ENCODE measurements at places on chromosomes 2 and 18. TPM values are rescaled to one million over a fixed set of nuclear protein-coding genes. Genes with fewer than 3 reads are reported as not detected.
A peak's percentile ranks its signal among the peaks of the same experiment; 100 is the strongest.

DNA sequence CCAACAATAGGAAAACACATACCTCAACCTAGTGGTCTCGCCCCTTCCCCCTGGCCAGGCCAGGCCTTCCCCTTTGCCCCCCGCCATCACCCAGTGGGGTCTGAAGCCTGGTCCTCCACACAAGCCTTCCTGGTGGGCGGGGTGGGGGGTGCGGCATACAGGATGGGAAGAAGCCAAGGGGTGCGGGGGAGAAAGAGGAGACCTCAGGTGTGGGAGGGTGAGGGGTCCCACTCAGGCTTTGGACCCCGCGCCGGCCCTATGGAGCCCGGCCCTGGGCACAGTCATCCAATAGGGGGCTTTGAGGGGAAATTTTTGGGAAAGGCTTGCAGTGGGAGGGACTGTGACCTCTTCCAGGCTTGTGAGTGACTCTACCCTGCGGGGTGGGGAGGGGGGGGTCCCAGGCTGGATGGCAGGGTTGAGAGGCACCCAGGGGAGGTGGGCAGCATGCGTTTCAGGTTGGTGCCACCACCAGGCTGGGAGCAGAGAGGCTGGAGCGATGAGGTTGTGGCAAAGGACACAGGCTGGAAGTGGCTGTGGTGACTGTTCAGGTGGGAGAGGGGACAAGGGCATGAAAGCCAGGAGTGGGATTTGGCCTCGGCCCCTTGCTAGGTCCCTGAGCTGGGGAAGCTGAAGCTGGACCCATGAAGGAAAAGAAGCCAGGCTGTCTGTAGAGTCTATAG is 1.3 kb downstream of the SLC66A3 start:
- H3K4me3 ChIP-seq: peak overlapping the region; percentile 86
- H3K27me3 ChIP-seq: peaks cover 6% of the 10 kb centered on the region
- H3K36me3 ChIP-seq: no peaks in the 10 kb centered on the region
- peaks cover 14% of the 10 kb centered on the region for H3K4me1 ChIP-seq

GRCh38 chr18:41391616-41392595 is 563.1 kb upstream of the PIK3C3 start:
- no peaks in the 10 kb centered on the region for H3K36me3 ChIP-seq
- no peak overlapping the region for H3K27ac ChIP-seq
- H3K4me1 ChIP-seq: no peaks in the 10 kb centered on the region
- H3K4me3 ChIP-seq: no peak overlapping the region

- no peak overlapping the region for H3K27ac ChIP-seq
- H3K4me1 ChIP-seq: no peaks in the 10 kb centered on the region
- no peak for DNase-seq
- H3K4me3 ChIP-seq: no peak overlapping the region
- no peaks in the 10 kb centered on the region for H3K36me3 ChIP-seq
Measured at GRCh38 chr18:22921772-22922171, 11.4 kb upstream of the RBBP8 start.

DNA sequence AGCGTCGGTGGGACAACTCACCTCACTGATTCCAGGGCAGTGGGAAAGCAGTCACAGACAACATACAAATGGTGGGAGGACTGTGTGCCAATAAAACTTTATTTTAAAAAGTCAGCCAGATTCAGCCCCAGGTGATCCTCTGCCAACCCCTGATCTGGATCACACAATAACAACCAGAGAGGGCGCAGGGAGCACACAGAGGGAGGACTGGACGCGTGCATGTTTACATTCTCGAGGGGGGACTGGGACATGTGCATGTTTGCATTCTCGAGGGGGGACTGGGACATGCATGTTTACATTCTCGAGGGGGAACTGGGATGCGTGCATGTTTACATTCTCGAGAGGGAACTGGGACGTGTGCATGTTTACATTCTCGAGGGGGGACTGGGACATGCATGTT is 209.5 kb downstream of the NDUFA10 start:
- no peaks in the 10 kb centered on the region for H3K4me1 ChIP-seq
- H3K27ac ChIP-seq: no peak overlapping the region
- H3K4me3 ChIP-seq: no peak overlapping the region

DNA sequence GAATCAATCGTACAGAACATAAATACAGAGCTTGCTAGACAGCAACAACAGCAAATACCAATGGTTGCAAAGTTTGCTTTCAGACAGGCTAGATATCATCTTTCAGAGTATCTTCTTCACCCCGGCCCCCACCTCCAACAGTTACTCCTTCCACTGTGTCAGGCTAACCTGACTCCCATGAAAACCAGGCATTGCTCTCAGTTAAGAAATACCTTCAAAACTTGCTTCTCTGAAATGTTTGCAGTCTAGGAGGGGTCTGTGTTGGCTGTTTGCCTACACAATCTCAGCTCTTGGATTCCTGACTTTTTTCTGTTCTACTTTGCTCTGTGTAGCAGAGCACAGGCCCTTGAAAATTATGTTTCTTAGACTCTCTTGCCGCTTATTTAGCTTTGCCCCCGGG is 599.5 kb upstream of the SYT4 start:
- no peaks in the 10 kb centered on the region for H3K4me1 ChIP-seq
- H3K27me3 ChIP-seq: no peaks in the 10 kb centered on the region
- H3K27ac ChIP-seq: no peak overlapping the region
- H3K4me3 ChIP-seq: no peak overlapping the region
- no peaks in the 10 kb centered on the region for H3K36me3 ChIP-seq
- DNase-seq: no peak

DNA sequence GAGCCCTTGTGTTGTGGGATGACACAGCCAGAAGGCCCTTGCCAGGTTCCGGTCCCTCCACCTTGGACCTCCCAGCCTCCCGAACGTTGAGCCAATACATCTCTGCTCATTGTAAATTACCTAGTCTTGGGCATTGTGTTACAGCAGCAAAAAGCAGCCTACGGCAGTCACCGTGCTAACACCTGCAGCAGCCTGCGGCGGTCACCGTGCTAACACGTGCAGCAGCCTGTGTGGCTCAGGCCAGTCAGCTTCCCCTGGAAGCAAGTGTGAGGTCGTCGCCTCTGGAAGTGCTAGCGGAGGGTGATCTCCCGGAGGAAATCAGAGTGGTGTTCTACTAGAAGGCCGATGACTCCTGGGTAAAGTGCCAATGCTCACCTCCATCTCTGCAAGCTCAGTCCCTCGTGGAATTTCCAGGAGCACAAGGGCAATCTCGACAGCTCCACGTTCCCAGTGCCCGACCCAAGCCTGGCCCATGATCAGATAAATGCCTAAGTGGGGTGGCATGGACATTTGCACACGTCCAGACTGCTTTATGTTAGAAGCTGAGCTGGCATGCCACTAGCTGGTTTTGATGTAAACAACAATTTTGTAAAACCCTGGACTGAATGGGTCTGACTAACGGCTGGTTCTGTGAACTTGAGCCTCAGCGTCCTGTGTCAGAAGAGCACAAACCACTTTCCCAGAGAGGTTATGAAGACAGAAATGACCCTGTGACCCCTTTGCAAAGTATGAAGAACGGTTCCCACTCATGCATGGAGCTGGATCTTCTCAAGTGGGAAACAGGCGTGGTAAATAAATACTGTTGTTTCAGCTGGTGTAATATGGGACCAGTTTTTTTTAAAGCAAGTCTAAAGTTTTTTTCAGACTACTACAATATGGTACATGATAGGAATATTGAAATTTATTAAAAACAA is 11.4 kb upstream of the CNDP1 start:
- H3K27me3 ChIP-seq: peaks cover 9% of the 10 kb centered on the region
- H3K4me3 ChIP-seq: no peak overlapping the region
- no peak for DNase-seq
- H3K4me1 ChIP-seq: peaks cover 4% of the 10 kb centered on the region
- no peak overlapping the region for H3K27ac ChIP-seq

CNTNAP5 gene
- not detected for total RNA-seq

DNA sequence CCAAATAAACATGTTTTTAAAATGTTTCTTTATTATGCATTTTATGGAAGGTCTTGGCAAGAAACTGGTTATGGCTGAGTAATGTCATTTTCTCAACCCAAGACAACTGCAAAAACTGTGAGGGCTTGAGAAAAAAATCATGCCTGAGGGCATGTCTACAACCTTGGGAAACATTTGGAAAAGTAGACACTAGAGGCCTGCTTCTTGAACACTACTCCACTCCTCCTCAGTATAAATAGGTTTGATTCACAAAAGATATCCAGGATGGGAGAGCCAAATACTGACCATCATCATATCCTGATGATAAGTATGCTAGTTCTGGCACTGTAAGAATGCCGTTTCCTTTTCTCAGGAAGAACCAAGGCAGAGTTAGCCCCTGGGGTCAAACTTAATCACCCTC is 71.1 kb downstream of the OSR1 start:
- DNase-seq: no peak
- H3K27ac ChIP-seq: no peak overlapping the region
- H3K27me3 ChIP-seq: no peaks in the 10 kb centered on the region
- H3K4me3 ChIP-seq: no peak overlapping the region

DNA sequence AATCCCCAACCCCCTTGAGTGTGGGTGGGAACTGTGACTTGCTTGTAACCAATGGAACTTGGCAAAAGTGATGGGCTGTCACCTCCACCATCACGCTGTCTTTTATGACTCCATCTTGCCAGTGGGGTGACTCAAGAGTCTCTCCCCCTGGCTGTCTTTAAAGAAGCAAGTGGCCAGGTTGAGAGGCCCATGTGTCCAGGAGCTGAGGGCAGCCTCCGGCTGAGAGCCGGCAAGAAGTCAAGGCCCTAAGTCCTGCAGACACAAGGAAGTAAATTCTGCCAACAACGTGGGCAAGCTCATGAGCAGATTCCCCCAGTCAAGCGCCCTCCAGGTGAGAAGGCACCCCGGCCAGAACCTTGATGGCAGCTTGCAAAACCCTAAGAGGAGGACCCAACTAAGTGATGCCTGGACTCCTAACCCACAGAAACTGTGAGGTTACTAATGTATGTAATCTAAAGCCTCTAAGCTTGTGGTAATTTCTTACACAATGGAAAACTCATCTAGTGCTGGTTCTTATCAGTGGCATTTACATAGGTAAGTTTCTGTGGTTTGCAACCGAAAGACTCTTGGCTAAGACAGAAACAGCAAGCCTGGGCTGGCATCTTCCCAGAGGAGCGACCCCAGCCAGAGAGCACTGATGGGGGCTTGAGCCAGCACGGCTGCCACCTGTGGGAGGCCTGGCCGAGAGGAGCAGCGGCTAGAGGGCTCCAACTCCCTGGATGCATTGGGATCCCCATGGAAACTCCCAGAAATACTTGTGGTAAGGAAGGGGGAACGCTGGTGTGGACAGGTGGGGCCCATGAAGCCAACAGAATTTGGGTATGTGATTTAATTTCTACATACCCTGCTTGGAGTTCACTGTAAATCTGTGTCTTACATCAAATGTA is 49.3 kb downstream of the CIB4 start:
- no peak for DNase-seq
- H3K27ac ChIP-seq: no peak overlapping the region

DNA sequence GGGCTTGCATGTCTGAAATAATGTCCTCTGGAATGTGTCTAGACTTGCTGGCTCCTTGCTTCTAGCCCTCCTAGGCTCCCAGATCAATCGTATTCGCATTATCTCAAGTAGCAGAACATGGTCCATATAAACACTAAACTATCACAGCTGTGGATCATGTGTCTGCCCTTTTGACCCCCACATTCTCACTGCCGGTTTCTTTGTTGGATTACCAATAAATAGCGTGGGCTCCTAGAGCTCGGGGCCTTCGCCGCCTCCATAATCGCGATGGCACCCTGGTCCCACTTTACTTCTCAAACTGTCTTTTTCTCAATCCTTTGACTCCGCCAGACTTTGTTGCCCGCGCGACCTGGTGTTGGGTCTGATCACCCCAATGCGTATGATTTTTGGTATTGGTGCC is 6.3 kb upstream of the SCYGR8 start:
- H3K27ac ChIP-seq: no peak overlapping the region
- no peak for DNase-seq
- H3K27me3 ChIP-seq: no peaks in the 10 kb centered on the region

Data from activated CD4-positive, alpha-beta T cell treated with anti-CD3 and anti-CD28 coated beads, Interleukin-2, amount 10 ng/mL, durations not matched to agents 24 days and 14 days (primary cell).